Cortex of kidney (tissue), 1 donor: ENCODE measurements at places on chromosomes 3 and 15.

- no peak for DNase-seq
Observed at GRCh38 chr3:16243706-16244490, 20.8 kb downstream of the DPH3 start.

DNA sequence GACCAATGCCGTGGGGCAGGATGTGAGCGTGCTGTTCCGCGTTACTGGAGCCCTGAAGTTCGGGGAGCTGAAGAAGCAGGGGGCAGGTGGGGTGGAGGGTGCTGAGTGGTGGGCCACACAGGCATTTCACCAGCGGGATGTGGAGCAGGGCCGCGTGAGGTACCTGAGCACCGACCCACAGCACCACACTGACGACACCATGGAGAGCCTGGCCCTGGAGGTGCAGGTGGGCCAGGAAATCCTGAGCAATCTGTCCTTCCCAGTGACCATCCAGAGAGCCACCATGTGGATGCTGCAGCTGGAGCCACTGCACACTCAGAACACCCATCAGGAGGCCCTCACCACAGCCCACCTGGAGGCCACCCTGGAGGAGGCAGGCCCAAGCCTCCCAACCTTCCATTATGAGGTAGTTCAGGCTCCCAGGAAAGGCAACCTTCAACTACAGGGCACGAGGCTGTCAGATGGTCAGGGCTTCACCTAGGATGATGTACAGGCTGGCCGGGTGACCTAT lies 179.6 kb downstream of the TBC1D2B start:
- no peak for DNase-seq

- DNase-seq = no peak
Observed at GRCh38 chr3:36906504-36907149, 38.2 kb downstream of the TRANK1 start.

- no peak for DNase-seq
Observed at GRCh38 chr3:194554473-194555123, 67.8 kb upstream of the ATP13A3 start.

- DNase-seq = no peak
Observed at GRCh38 chr3:40337136-40338108, 27.9 kb downstream of the EIF1B start.

DNA sequence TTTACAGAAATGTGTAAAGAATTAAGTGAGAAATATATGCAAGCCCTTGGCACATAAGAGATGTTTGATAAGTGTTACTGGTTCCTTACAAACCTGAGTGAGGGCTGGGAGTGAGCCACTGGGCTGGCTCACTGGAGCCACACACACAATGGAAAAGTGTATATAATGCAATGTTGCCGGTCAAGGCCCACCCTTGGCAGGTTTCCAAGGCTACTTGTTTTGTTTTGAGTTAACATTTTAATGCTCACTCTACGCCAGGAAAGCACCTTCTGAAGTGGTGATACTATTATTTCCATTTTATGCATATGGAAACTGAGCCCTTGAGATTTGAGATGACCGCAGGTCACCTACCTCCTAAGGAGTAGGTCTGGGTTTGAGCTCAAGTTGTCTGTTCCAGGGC lies 71.8 kb upstream of the FHIT start:
- no peak for DNase-seq

- DNase-seq = no peak
Observed at GRCh38 chr15:100623301-100623700, 20.9 kb downstream of the ASB7 start.

- DNase-seq = no peak
Observed at GRCh38 chr3:69251078-69251805, 128.8 kb upstream of the LMOD3 start.

- DNase-seq = no peak
Observed at GRCh38 chr3:61052851-61053250, 198.4 kb downstream of the FHIT start.

GRCh38 chr15:29770796-29771195 lies 51.5 kb downstream of the TJP1 start:
- DNase-seq = no peak

- no peak for DNase-seq
Observed at GRCh38 chr3:72079369-72079872, 294.5 kb upstream of the PROK2 start.

DNA sequence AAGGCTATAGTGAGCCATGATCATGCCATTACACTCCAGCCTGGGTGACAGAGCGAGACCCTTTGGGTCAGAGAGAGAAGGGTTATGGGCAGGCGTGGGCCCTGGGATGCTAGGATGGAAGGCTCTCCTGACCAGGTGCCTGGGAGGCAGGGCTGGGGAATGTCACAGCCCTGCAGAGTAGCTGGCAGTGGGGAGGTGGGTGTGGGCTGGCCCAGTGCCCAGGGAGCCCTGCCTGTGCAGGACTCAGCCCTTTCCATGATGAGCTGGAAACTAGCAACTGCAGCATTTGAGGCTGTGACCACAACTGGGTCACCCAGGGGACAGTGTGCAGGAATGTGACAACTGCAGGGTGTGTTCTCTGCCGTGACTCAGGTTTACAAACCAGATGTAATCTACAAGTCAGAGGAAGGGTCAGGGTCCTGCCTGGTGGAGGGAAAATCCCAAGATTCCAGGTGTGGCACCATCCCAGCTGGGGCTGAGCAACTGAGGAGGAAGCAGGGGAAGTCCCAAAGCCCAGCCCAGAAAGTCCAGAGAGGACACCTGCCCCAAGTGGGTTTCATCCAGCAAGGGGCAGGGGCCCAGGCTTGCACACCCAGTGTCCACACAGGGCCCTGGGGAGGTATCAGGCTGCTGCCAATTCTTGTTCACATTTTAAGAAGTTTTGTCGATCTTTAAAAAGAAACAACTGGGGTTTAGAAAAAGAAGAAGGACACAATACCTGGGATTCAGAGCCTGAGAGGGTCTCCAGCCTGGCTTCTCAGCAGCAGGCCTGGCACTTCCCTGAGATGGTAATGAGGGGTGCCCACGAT lies 45.5 kb downstream of the SLC28A1 start:
- no peak for DNase-seq

GRCh38 chr3:182462152-182462551 lies 331.2 kb upstream of the ATP11B start:
- no peak for DNase-seq

DNA sequence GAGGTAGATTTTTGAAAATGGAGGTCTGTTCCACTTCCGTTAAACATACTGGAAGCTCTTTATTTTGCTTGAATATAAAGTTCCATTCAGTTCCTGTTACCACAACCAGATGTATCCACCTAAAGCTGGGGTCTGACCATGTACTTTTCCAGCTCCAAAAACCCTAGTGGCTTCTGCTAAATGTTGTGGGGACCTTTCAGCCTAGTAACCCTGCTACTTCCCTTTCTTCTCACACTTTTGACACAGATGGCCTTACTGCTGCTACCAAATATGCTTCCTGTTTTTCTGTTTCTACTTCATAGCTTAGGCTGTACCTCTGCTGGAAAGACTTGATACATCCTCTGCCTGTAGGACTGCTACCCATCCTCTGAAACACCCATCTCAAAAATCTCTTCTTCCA lies 87.8 kb downstream of the COL6A6 start:
- no peak for DNase-seq

DNA sequence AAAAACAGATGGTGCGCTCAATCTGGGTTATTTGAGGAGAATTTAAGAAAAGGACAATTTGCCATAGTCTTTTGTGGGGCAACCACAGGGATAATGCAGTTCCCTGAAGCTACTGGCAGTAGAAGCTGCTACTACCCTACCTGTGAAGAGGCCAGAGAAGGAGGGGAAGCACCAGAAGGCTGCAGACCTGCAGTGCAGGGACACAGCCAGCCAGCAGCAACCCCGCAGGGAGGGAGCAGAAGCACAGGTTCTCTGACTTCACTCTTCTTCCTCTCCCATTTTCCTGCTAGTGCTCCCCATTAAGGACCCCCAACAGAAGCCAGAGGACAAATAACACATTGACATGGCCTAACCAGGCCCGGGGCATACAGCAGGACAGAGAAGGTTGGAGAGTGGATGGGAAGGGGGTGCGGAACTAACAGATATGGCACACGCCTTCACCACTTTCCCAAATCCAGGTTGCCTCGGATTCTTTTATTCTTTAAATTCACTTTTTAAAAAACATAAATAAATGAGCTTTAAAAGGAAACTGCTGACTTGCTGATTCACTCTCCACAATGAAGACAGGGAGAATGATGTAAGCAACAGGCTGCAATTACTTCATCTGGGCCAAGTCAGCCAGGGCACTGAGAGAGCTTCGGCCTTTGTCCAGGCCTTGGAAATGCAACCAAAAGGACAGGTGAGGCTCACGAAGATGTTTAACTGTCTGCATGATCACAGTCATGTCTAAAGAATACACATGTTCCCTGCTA lies 30.1 kb downstream of the POPDC2 start:
- no peak for DNase-seq

- no peak for DNase-seq
Observed at GRCh38 chr3:195895861-195896360, 12.4 kb downstream of the TNK2 start.

DNA sequence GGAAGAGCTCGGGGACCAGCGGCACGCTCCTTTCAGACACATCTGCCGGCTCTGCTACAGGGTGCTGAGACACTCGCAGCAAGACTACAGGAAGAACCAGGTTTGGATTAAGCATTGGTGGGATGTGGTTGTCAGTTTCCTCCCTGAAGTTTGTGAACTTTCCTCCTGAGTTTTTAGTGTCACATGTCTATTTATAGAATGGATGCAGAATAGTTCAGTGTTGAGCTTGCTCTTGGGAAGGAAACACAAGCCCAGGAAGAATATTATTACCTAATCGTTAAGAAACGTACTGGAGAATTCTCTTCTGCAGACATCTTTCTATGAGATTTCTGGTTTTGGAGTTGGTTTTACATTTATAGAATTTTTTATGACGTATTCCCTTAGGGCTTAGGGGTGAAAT lies 172.0 kb downstream of the ITPR1 start:
- no peak for DNase-seq

- no peak for DNase-seq
Observed at GRCh38 chr3:113574213-113574612, 41.9 kb downstream of the SIDT1 start.

GRCh38 chr3:43298292-43298691 lies 12.0 kb downstream of the SNRK start:
- no peak for DNase-seq

DNA sequence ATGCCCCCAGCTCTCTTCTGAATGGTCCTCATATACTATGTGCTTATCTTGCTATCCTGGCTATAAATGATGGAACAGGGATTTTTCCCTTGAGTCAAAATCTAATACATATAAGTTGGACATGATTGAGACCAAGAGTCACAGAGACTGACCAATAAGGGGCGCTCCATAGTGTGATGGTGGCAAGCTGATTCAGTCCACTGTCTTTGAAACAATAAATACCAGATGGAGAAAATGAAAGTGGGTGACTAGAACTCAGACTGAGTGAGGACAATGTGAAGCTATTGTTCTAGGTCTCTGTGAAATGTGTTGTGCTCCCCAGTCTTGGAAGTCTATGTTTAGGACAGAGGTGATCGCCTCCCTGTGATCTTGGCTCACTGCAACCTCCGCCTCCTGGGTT lies 10.6 kb upstream of the FSTL1 start:
- DNase-seq = no peak

GRCh38 chr15:81294516-81294880 lies 29.4 kb downstream of the STARD5 start:
- no peak for DNase-seq

- no peak for DNase-seq
Observed at GRCh38 chr3:195735036-195735695, 14.4 kb downstream of the MUC20 start.
